KBM-7 (cell line): ENCODE measurements at places on chromosomes 7 and 10.
A peak's percentile ranks its signal among the peaks of the same experiment; 100 is the strongest.

- no peak for DNase-seq
Observed at GRCh38 chr10:5817322-5818047, 4.3 kb upstream of the GDI2 start.

DNA sequence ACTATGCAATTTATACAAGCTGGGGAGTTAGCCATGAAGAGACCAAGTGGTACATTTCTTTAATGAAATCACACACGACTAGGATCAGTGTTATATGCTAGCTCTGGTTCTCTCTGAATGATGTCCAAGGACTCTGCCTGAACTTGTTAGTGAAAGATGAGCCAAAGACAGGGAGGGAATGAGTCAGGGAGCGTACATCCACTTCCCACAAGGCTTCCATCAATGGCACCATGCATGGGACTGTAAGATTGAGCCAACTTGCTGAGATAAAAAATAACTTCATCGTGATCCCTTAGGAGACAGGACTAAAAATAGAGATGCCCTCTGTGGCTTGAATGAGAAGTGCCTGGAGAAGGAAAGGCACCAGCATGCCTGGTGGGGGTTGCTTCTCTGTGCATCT lies 629.7 kb downstream of the ACTR3B start:
- no peak for DNase-seq

- peak; percentile 72 for DNase-seq
Observed at GRCh38 chr7:47493976-47494911, 87.7 kb downstream of the TNS3 start.

- DNase-seq: peak; percentile 28
Observed at GRCh38 chr10:52566471-52567246, 205.9 kb downstream of the MBL2 start.

DNA sequence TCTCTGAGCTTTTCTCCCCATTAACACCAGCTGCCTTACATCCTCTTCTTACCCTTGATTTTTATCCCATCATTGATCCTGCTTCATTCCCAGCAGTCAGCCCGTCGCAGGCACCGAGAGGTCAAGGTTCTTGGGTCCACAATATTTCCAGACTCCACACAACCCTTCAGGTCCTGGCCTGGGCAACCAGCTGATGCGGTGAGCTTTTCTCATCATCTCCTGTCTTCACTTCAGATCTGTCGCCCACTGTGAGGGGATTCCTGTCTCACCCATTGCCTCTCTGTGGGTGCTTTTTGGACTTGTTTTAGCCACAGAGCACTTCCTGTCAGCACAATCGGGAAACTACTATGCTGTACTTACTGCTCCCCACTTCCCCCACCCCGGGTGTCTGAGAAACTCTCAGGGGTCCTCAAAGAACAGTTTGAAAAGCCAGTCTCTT lies 8.4 kb upstream of the PVRIG start:
- no peak for DNase-seq

- no peak for DNase-seq
Observed at GRCh38 chr10:1638889-1639419, 98.4 kb downstream of the ADARB2 start.

- DNase-seq: peak; percentile 15
Observed at GRCh38 chr10:103890194-103890658, 27.8 kb downstream of the STN1 start.

- no peak for DNase-seq
Observed at GRCh38 chr10:3213208-3213607, 40.6 kb upstream of the PITRM1 start.

DNA sequence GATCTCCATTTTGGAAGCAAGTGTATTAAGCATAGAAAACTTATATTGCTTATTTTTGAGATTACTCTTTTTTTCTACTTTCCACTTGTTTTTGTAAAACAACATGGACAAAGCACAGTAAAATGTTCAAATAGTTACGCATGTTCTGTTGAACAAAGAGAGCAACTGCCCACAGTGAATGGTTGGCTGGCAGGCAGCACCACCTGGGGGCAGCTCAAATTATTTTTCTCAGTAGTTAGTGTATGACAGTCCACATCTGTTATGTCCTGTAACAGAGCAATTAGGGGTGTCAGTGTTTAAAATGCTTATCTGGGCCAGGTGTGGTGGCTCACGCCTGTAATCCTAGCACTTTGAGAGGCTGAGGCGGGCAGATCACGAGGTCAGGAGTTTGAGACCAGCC lies 46.1 kb upstream of the CACUL1 start:
- DNase-seq: peak; percentile 32

DNA sequence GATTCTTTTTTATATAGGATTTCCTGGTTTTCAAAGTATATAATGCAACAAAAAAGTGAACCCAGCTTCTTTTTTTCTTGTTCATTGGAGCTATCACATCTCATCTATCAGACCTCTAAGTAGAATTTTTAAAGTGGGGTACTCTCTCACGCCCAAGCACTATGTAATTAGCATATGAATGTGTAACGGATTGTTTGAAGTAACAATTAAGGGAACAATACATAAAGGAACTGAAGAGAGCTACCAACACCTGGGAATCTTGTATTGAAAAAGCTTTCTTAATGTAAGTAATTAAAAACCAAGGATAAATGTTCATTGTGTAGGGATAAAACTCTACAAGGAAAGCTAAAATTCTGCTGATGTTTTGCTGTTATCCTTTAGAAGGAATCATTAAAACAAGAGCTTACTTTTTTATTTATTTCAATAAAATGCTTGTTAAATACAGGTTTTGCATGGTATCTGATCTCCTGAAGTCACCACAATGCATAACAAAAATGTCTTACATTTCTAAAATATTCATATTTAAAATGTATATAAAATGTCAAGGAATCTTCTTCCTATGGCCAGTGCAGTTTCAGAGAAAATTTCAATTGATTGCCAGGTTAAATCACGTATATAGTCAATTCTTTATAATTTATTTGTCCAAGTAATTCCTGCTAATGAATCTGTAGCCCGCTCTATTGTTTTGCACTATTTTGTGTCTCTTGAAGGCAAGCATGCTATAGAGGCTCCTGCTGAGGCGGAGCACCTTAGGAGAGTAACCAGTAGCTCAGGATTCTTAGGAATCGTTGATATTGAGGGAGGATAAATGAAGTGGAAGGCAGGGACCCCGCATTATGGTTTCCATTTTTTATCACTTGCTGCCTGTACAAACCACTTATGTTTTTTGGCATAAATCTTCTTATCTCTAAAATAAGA lies 51.6 kb downstream of the PTPRZ1 start:
- DNase-seq: no peak

GRCh38 chr10:101693978-101694673 lies 844 bp downstream of the FBXW4 start:
- peak; percentile 76 for DNase-seq

DNA sequence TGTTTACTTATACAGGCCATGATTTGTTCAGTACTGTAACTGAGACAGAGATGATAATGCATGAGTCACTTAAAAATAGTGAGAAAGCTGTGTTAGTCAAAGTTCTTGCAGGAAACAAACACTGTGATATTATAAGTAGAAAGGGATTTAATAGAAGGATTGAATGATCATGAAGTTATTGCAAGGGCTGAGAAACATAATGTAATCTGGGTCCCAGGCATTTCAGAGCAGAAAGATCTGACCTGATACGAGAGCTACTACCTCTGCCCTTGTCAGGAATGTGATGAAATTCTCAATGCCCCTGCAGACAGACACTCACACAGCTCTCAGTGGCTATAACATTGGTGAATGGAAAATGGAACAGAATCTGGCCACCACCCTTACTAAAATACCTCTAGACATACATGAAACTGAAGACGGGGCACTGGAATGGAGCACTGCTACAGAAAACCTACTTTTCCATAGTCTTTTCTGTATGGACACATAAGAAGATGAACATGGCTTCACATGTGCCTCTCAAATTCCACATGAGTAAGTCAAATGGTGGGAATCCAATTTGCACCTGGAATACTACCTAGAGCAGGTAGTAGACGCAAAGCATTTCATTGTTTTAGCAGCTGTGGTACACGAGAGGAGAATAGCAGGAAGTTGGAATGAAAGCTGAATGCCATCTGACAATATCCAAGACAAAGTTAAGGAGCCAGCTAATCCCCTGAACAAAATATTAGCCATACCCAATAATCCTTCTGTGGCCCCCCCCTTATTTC lies 19.1 kb upstream of the VWDE start:
- no peak for DNase-seq

DNA sequence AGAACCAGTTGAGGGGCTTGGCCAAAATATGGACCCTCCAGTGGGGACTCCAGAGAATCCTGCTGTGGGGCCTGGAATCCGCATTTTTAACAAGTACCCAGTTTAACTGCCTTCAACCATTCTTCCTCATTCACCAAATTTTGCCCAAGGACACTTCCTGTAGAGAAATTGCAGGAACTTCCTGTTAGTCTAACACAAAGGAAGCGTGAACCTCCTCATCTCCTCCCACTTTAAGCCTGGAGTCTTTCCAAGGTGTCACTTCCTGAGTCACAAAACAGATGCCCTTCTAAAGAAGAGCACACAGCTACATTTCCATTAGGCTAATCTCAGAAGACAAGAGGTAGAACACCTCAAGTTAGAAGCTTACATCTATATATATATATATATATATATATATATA lies 188.4 kb downstream of the PPP1R17 start:
- DNase-seq: peak; percentile 89

DNA sequence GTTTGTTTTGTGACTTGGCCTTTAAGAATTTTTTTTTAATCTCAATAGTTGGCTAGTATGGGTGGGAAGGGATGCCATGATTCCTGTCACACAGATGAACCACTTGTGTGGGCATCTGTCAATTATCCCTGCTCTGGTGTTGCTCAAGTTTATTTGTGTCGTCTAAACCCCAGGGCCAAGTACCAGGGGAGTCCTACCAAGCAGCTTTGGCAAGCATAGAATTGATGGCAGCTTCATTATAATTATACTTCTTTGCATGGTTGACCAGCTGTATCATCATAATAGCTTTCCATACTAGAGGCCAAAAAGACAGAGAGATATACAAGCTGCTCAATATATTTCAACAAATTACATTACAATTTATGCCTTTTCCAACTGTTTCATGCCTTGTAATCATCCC lies 30.4 kb downstream of the SUGCT start:
- DNase-seq: no peak

GRCh38 chr7:29189743-29190201 lies 4.8 kb upstream of the CHN2 start:
- DNase-seq: peak; percentile 32

- DNase-seq: no peak
Observed at GRCh38 chr7:24283554-24283896, 465 bp upstream of the NPY start.

DNA sequence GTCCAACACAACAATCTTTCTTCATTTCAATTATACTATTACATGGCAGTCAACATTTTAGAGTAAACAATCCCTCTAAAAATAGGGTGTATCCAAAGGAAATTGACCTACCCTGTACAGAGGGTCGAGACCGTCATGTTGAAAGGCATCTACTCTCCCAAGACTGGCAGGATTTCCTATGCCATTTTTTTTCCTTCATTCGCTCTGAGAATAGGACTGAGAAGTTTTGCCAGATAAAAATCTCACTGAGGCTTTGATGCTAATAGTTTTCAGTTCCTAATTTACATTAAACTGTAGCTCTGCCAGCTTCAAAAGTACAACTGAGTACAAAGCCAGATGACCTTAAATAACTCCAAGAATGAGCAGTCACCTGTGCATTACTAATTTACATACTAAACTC lies 84.5 kb upstream of the SEMA3C start:
- no peak for DNase-seq

- DNase-seq: no peak
Observed at GRCh38 chr7:32058002-32058401, 12.2 kb downstream of the PDE1C start.

DNA sequence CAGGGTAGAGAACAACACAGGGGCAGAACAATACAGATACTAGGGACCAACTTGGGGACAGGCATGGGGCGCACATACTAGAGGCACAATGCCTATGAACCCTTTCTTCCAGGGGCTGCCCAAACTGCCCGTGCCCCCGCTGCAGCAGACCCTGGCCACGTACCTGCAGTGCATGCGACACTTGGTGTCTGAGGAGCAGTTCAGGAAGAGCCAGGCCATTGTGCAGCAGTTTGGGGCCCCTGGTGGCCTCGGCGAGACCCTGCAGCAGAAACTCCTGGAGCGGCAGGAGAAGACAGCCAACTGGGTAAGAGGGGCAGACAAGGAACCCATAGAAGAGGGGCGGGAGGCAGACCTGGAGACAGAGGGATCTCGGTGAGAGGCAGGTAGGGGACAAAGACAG lies 5.8 kb downstream of the CHAT start:
- DNase-seq: no peak

DNA sequence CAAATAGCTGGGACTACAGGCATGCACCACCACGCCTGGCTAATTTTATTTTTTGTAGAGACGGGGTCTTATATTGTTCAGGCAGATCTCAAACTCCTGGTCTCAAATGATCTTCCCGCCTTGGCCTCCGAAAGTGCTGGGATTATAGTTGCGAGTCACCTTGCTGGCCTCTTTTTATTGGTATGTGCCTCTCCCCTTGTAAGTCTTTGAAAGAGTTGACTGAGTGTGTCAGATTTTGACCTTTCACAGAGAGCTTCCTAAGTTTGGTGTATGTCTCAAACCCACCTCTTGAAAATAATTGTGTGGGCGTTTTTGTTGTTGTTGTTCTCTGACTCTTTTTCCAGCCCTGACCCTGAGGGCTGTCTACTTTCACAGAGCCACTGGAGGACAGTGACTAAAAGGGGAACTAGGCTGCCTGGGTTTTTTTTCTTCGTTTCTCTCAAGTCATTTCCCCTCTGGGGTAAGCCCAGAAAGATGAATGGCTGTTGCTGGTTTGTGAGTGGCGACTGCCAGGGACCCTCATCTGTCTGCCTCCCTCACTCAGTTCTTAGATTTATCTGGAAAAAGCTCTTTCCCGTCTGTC lies 262.8 kb downstream of the ZEB1 start:
- peak; percentile 76 for DNase-seq

DNA sequence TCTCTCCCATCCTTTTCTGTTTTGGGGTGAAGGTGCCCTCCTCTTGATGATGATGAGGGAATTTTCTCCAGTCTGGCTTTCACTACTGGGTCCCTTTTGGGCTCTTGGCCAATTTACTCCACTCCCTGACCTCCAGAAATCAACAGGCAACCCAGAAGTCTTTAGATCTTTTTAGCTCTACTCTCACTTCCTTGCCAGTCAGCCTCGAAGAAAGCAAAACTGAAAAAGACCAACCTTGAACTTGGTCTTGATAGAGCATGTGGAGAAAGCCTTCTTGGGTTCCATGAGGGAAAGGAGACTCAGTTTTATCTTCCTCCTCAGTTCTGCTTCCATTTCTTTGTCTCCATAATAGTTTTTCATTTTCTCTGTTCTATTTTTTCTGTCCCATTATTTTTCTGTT lies 91.4 kb upstream of the NPVF start:
- DNase-seq: no peak
